ENCODE measurements at places on chromosomes 1 and 21. TPM values are rescaled to one million over a fixed set of nuclear protein-coding genes. Genes with fewer than 3 reads are reported as not detected.

The SLC35F3 gene
- 1.1 TPM for total RNA-seq

The LRRC71 gene
- not detected for total RNA-seq

The TCHH gene
- total RNA-seq, result not detected

The KLHL20 gene
- total RNA-seq, result 18.3 TPM

The VPS45 gene
- 18.5 TPM for total RNA-seq

The YOD1 gene
- total RNA-seq, result 4.6 TPM

The LRRC47 gene
- total RNA-seq, result 29.9 TPM

The CYP4A11 gene
- not detected for total RNA-seq

The IVL gene
- total RNA-seq, result not detected

The DIO1 gene
- total RNA-seq, result not detected

The TNFRSF18 gene
- 5.1 TPM for total RNA-seq

The PLA2G2A gene
- total RNA-seq, result not detected

The RAB25 gene
- 0.89 TPM for total RNA-seq

The AVPR1B gene
- total RNA-seq, result not detected

The DHRS3 gene
- total RNA-seq, result 430 TPM

The RNU1-4 gene
- total RNA-seq, result under 0.01 TPM

The VHLL gene
- total RNA-seq, result not detected

The GUCA2B gene
- total RNA-seq, result not detected

The KDF1 gene
- total RNA-seq, result 1.6 TPM

The TFF3 gene
- 1.1 TPM for total RNA-seq

The C1orf87 gene
- under 0.01 TPM for total RNA-seq

The RHCE gene
- 0.38 TPM for total RNA-seq

The LRRN2 gene
- total RNA-seq, result 0.38 TPM

The TRIM67 gene
- total RNA-seq, result 1.1 TPM

The SPTA1 gene
- total RNA-seq, result not detected

The CAMK2N1 gene
- total RNA-seq, result 14.1 TPM

The KCNQ4 gene
- 1.3 TPM for total RNA-seq

The DSTYK gene
- total RNA-seq, result 9.8 TPM

The C1orf115 gene
- total RNA-seq, result 1.1 TPM

The C4BPA gene
- not detected for total RNA-seq

The TMEM200B gene
- total RNA-seq, result 8.8 TPM

The OVAAL gene
- not detected for total RNA-seq

The FAM131C gene
- 0.65 TPM for total RNA-seq

The MSTO1 gene
- total RNA-seq, result 22.2 TPM

The DCDC2B gene
- not detected for total RNA-seq

The LMX1A gene
- not detected for total RNA-seq

The SORT1 gene
- 37.2 TPM for total RNA-seq

The OR2M3 gene
- not detected for total RNA-seq

The SETSIP gene
- not detected for total RNA-seq

The FCRL3 gene
- total RNA-seq, result not detected

The RRAGC gene
- total RNA-seq, result 16.0 TPM

The FOXD2 gene
- 0.51 TPM for total RNA-seq

The BRDT gene
- not detected for total RNA-seq

The CCDC181 gene
- 0.65 TPM for total RNA-seq
